A549 (cell line): ENCODE measurements at places on chromosomes 5 and 9.

DNA sequence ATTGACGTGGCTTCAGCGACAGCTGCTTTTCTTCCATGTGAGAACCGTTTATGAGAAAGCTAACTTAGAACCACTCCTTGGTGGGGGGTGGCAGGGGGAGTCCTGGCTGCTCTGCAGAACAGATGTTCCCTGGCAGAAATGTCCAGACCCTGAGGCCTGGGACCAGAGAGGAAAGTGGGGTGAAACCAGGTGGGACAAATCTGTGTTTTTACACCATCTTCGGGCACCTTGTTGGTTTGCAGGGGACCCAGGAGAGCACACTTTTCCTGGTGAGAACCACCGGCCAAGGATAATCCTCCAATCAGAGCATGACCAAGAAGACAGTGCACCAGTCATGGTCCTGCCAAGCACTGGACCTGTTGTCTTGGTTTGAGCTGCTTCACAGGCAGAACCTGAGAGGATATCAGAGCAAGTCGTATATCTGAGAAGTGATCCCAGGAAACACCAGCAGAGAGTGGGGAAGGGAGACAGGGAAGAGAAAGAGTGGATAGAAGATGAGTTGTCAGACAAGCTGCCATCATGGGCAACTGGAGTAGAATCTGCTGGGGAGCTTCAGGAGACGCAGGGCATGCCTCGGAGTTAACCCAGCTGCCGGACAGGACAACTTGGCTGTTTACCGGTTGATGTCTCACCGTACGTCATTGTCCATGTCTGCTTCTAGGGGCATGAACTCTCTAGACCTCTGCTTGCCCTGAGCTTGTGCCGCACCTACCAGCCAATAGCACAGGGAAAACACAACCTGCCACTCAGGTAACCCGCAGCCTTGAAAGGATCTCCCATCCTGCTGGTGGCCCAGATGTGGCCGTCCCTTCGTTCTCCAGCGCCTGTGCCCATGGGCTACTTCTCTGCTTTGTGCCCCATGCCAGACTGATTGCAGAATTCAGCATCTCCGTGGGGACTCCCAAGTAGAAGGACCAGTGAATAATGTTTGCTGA is 178.4 kb upstream of the MVB12B start:
- no peak for DNase-seq

DNA sequence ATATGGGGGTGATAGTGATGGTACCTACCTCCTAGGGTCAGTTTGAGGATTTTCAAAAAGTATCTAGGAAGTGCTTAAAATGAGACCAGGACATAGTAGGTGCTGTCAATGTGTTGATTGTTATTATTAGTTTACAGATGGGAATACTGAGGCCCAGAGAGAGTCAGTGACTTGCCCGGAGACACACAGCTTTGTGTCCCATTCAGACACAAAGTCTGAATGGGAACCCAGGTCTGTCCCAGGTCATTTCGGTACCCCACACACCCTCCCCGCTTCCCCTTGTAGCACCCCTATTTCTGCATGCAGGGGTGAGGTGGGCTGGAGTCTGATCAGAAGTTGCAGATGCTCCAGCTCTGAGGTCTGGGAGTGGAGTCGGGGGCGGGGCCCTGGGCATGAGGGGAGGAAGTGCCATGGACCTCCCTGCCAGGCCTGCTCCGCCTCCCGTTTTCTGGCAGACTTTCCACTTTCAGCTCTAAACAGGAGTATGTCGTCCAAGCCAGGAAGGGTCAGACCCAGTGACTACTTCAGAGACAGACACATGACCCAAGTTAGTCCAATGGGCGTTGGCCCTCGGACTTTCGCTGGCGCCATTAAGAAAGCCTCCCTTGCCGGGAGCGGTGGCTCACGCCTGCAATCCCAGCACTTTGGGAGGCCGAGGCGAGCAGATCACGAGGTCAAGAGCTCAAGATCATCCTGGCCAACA is 3.2 kb upstream of the DBN1 start:
- no peak for DNase-seq

- DNase-seq: no peak
Measured at GRCh38 chr5:14223372-14223771, 80.2 kb downstream of the TRIO start.

DNA sequence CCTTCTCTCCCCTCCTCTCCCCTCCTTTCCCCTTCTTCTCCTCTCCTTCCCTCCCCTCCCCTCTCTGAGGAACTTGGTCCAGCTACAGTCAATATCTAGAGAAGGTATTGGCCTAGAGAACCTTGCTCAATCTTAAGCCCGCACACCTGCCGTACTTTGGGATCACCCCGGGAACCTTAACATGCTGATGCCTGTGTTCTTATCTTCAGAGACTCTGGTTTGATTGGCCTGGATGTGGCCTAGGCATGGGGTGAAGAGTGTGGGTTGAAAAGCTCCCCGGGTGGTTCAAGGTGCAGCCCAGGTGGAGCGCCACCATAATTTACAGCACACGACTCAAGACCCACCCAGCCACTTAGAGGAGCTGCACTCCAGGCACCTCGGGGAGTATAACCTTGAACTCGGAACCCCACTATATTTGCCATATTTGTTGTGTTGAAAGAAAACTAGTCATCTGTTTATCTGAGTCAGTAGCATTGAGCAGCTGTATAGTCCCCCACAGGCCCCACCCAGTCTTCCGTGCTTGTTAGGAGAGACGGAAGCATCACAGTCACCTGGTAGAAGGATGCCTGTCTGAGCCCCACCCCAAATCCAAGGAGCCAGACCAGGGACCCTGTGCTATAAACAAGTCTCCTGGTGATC is 14.4 kb upstream of the PHF19 start:
- no peak for DNase-seq

GRCh38 chr9:113798062-113799030 is 77.8 kb upstream of the ZNF618 start:
- DNase-seq: no peak

DNA sequence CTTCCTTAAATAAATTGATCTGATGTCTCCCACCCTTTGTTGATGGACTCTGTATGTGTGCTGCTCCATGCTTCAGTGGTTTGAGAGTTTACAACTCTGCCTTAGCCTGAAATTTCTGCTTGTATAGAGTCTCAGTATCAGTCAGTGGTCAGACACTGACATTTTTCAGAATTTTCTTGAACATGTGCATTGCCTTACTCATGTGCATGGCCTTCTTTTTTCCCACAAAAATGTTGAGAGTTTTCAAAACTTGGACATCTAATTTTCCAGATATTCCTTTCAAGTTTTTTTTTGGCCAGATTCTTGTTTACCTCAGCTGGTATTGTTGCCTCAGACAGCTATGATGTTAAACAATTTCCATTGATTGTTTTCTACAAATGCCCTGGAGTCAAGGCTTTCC is 427.1 kb upstream of the CHD1 start:
- DNase-seq: no peak

GRCh38 chr5:16245956-16246355 is 66.4 kb upstream of the MARCHF11 start:
- DNase-seq: no peak
